Activated CD4-positive, alpha-beta T cell treated with anti-CD3 and anti-CD28 coated beads, Interleukin-2, amount 50 U/mL, for 48 hours (primary cell): ENCODE measurements at places on chromosomes 12 and 14.

GRCh38 chr12:6646276-6647082, 753 bp downstream of the ACRBP start:
- no peak for DNase-seq

GRCh38 chr12:102484017-102484416, 3.7 kb upstream of the IGF1 start:
- DNase-seq = peak; percentile 9

DNA sequence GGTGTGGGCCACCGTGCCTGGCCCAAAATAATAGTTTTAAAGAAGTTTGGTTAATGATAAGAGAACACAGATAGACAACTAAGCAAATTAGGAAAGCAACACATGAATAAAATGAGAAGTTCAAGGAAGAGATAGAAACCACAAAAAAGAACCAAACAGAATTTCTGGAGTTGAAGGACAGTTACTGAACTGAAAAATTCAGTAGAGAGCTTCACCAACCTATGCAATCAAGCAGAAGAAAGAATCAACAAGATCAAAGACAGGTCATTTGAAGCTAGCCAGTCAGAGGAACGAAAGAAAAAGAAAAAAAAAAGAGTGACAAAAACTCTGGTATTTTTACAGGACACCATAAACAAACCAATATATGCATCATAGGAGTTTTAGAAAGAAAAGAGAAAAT, 15.4 kb upstream of the KRT83 start:
- DNase-seq = no peak

DNA sequence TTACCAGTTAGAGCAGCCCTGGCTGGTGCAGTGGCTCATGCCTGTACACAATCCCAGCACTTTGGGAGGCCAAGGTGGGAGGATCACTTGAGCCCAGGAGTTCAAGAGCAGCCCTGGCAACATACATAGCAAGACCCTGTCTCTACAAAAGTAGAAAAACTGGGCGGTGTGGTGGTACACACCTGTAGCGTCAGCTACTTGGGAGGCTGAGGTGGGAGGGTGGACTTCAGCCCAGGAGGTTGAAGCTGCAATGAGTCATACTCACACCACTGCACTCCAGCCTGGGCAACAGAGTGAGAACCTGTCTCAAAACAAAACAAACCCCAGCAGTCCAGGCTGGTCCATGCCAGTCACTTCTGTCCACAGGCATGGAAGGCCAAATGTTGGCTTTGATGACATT, 7.4 kb downstream of the COX14 start:
- no peak for DNase-seq

DNA sequence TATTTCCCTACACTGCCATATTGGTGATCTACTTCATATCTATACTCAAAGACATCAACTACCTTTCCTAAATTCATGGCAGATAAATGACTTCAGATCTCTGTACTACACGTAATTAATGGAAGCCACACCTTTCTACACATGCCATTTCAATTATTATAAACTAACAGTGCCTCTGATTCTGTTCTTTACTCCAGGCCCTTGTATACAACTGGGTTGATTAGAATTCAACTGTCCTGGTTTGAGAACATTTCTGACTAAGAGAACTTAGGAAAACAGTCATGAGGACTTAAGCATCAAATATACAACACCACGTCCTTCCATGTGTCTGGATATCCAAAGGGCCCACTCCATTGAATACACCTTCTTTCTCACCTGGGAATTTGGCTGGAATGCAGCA, 1.8 kb downstream of the ACIN1 start:
- no peak for DNase-seq

DNA sequence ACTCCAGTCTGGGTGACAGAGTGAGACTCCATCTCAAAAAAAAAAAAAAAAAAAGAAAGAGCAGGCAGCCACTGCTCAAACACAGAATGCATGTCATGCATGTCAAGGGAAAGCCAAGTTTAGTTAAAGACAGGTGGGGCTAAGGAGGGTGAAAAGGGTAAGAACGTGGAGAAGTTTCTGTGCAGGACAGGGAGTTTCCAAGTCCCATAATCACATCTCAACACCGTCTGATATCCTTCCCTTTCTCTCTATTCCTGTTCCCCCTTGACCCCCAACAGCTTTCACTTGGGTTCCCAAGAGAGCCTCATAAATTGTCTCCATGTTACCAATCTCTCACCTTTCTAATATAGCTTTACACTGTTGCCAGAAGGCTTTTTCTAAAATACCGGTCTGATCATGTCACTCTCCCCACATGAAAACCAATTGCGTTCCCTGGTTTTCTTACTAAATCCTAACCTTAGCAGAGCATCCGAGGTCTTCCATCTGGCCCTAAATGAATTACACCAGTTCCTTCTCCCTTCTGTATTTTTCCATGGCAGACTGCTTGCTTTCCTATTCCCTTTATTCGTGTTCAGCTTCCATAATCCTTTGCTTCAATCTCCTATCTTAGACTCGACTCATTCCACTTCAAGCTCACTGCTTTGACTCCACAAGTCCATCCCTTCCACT, 37.0 kb downstream of the LIMA1 start:
- DNase-seq = no peak

- no peak for DNase-seq
Measured at GRCh38 chr14:101716077-101716950, 45.2 kb upstream of the PPP2R5C start.

DNA sequence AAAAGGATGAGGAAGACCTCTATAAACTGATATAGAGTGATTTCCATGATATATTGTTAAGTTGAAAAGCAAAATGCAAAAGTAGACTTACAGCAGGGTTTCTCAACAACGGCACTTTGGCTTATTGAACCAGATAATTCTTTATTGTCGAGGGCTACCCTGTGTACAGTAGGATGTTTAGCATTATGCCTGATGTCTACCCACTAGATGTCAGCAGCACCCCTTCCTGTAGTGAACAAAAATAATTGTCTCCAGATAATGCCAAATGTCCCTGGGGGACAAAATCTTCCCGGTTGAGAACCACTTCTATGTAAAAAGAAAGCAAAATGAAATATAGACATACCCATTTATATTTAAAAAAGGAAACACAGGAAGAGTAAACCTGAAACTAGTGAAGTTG, 32.4 kb downstream of the ABCD2 start:
- no peak for DNase-seq

DNA sequence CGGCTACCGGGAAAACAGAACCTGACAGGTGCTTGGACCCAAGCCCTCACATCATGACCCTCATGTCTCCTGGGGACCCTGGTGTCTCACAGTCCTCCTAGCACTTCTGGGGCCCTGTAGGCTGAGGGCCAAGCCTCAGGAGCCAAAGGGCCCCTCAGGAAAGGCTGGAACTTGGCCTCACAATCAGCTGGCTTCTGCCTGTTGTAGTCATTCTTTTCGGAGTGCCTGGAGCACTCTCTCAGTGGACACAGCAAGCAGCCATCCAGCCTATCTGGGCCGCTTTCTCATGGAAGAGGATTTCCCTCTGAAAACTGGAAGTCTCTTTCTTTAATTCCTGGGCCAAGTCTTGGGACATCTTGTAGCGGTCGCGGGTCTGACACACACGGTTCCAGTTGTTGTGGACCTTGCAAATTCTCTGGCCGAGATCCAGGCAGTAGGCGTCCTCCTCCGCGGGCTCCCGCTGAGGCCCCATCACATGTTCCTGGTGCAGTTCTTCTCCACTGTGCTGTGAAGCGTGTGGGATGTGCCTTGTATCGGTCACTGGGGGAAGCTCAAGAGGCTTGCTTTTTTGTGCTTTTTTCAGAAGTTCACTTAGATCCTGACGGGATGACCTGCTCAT, 169.3 kb downstream of the EMP1 start:
- DNase-seq = no peak

DNA sequence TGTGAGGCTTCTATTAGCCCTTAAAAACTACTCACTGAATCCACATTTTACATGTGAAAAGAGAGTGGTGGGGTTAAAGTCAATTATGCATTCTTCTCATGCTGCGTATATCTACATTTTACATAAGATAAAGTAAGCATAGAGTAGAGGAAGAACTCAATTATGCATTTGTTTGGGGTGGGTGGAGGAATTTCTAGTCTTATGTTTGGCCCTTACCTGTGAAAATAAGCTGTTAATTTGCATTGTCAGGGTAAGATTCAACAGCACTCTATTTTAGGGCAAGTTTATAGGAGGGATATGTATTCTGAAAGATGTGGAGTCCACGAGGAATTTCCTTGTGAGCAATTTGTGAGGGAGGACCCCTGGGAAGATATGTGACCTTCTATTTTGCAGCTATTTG, 30.9 kb upstream of the CAPRIN2 start:
- no peak for DNase-seq

- no peak for DNase-seq
Measured at GRCh38 chr14:62734831-62735230, 310.4 kb downstream of the KCNH5 start.

DNA sequence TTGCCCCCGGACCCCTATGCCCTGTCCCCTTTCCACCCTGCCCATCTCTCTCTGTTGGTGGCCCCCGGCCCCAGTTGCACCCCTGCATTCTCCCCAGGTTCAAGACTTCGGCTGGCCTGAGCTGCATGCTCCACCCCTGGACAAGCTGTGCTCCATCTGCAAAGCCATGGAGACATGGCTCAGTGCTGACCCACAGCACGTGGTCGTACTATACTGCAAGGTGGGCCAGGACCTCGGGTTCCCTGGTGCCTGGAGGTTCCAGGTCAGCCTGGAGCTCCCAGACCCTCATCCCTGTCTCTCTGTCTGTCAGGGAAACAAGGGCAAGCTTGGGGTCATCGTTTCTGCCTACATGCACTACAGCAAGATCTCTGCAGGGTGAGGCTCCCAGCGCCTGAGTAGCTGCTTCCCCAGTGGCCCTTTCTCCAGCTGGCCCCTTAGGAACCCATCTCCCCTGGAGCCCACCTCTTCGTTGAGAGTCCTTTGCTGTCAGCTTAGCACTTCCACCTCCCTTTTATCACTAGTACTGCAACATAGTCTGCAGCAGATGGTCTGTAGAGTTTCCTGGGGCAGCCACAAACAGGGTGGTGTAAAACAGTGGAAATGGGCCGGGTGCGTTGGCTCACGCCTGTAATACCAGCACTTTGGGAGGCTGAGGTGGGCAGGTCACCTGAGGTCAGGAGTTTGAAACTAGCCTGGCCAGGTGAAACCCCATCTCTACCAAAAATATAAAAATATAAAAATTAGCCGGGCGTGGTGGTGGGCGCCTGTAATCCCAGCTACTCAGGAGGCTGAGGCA, 5.8 kb downstream of the TNS2 start:
- DNase-seq = no peak

GRCh38 chr14:61270714-61271113, 10.4 kb downstream of the TMEM30B start:
- no peak for DNase-seq

DNA sequence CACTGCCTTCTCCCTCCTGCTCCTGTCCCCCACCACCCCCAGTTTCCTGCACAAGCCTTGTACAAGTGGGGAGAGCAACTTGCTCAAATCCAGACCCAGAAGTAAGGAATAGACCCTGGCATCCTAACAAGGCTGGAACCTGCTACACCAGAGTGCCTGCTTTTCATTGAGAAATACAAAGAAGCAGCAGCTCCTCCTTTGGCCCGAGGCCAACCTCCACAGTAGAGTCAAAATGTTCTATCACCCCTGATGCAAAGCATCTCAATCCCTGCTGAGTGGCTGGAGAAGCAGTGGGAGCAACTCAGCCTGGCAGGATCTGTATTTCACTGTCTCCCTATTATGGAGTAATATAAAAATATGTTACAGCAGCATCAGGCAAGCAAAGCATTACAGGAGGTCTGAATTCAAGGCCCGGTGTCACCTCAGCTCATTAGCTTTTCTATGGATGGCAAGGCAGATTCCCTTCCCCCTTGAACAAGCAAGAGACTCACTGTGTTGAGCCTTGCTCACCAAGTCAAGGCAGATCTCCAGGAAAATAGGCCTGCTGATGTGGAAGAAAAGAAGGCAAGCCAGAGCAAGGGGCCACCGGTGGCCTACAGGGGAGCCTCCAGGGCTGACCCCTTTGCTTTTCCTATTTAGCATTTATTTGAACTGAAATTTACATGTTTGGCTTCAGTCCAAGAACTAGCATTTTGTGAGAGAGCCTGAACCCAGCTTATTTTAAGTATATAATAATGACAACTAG, 186.3 kb upstream of the EGLN3 start:
- DNase-seq = no peak

GRCh38 chr14:86902176-86902950, 1090.6 kb downstream of the GALC start:
- DNase-seq = no peak

GRCh38 chr14:64880221-64881121, 764 bp upstream of the SPTB start:
- DNase-seq = peak; percentile 75

GRCh38 chr14:92497391-92497790, 16.2 kb upstream of the RIN3 start:
- DNase-seq = no peak

- no peak for DNase-seq
Measured at GRCh38 chr12:21852251-21852650, 77.7 kb upstream of the KCNJ8 start.

- DNase-seq = no peak
Measured at GRCh38 chr14:62776300-62776699, 269.0 kb downstream of the KCNH5 start.

- DNase-seq = no peak
Measured at GRCh38 chr14:74595006-74595735, 16.9 kb downstream of the LTBP2 start.

GRCh38 chr12:27081668-27082111, 688 bp downstream of the C12orf71 start:
- no peak for DNase-seq

GRCh38 chr14:74309125-74310022, 6.6 kb upstream of the ABCD4 start:
- no peak for DNase-seq

GRCh38 chr14:70881549-70882177, 25.6 kb upstream of the PCNX1 start:
- no peak for DNase-seq

DNA sequence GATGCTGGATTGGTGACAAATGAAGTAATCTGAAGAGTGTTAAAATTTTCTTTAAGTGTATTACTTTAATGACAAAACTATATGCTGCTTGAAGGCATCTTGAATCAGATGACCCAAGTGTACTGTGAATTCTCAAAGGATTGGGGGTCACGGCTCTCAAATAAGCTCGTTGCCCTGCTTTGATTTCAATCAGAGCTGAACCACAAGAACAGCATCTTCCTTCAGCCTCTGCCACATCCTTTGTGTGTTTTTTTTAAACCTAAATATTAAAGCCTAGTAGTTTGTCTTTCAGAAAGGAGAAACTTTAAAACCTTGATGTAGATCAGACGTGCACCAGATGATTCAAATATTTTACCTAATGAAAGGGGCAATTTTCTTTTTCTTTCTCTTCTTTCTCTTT, 11.7 kb downstream of the ELK3 start:
- no peak for DNase-seq

DNA sequence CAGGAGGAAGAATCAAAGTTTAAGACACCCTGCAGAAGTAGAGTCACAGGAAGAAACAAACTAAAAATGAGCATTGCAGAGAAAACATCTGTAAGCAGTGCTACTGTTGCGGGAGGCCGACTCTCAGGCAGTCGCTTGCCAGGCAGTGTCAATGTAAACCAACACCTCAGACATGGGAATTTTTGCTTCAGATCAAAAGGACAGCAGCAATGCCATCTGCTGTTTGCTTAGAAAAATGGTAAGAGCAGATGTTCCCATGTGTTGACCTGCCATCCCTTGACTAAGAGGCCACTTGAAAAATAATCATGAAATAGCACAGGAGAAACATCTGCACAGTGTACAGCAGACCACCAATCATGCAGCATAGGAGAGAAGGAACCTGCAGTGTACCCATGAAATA, 196.6 kb downstream of the SLC25A21 start:
- DNase-seq = no peak

GRCh38 chr12:111756681-111757080, 10.1 kb upstream of the ALDH2 start:
- DNase-seq = no peak
